CD4-positive, alpha-beta memory T cell (primary cell): ENCODE measurements at places on chromosomes 6 and 20. TPM values are rescaled to one million over a fixed set of nuclear protein-coding genes. Genes with fewer than 3 reads are reported as not detected.

The MYCT1 gene
- not detected for total RNA-seq

DNA sequence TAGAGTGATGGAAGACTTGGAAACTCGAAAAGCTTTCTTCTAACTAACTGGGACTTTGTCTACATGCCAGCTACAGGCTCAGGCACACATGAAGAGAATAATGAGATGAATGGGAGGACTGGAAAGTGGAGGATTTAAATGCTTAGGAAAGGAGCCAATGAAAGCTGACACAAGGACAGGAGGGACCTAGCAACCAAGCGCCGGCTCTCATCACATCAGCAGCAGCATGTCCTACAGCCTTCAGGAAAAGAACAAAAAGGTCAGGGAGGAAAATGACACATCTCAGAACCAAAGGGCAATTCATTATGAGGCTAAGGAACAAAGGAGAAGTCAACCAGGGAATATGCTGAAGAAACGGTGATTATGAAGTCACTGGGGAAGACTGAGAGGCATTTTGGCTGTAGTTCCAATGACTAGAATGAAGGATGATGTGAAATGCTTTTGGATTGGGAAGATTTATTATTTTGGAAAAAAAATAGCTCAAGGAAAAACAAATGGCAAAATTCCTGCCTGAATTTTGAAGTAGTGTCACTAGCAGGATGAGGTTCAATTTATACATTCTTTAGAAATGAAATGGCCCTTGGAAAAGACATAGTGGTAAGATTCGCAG, 5.7 kb downstream of the BACH2 start:
- H3K36me3 ChIP-seq, result no peaks in the 10 kb centered on the region
- H3K4me1 ChIP-seq, result peaks cover 53% of the 10 kb centered on the region
- no peak overlapping the region for H3K4me3 ChIP-seq

- H3K4me3 ChIP-seq, result no peak overlapping the region
- H3K27ac ChIP-seq, result no peak overlapping the region
- DNase-seq, result no peak
- no peaks in the 10 kb centered on the region for H3K4me1 ChIP-seq
These were observed 103.0 kb downstream of the BCKDHB start for GRCh38 chr6:80209430-80209829.

DNA sequence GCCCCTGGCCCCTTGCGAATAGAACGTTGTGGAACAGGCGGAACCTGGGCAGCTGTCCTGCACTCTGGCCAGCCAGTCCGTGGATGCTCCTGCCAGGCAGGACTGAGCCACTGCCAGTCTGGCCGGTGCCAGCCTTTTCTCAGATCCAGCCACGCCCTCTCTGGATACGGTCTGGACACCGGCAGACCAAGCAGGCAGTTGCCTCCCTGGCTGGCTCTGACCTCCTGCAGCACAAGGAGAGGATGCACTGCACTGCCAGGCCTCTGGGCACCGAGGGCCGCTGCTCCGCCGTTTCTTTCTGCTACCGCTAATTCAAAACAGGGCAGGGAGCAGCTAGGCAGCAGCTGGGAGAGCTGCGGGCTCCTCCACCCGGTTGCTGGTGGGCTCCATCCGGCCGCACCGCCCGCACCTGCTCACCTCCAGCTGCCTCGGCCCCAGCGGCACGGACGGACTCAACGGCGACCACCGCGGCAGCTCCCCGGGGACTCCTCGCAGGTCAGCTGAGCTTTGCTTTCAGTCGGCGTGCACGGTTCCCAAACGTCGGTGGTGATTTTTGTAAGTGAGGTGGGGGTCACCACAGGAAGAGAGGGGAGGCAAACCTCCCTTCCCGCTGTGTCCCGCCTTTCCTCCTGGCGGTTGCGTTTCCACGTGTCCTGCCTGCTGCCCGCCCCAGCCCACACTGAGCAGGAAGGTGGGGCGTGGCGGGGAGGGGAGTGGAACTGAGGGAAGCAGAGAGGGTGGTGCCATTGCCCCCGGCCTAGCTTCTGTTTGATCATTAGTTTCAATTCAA, 30.3 kb upstream of the AFDN start:
- peaks cover 10% of the 10 kb centered on the region for H3K27me3 ChIP-seq
- H3K27ac ChIP-seq, result no peak overlapping the region
- H3K4me3 ChIP-seq, result peak overlapping the region; percentile 14
- H3K36me3 ChIP-seq, result no peaks in the 10 kb centered on the region
- no peaks in the 10 kb centered on the region for H3K4me1 ChIP-seq

GRCh38 chr20:17493173-17493572, 38.0 kb downstream of the BFSP1 start:
- no peak overlapping the region for H3K27ac ChIP-seq
- H3K27me3 ChIP-seq, result no peaks in the 10 kb centered on the region
- DNase-seq, result no peak
- H3K4me3 ChIP-seq, result no peak overlapping the region
- no peaks in the 10 kb centered on the region for H3K4me1 ChIP-seq

- H3K4me1 ChIP-seq, result no peaks in the 10 kb centered on the region
- no peak for DNase-seq
- peaks cover 14% of the 10 kb centered on the region for H3K27me3 ChIP-seq
- no peaks in the 10 kb centered on the region for H3K36me3 ChIP-seq
- no peak overlapping the region for H3K27ac ChIP-seq
These were observed 14.7 kb upstream of the CDKN1A start for GRCh38 chr6:36663504-36664446.

- no peaks in the 10 kb centered on the region for H3K36me3 ChIP-seq
- DNase-seq, result peak; percentile 89
- H3K4me3 ChIP-seq, result peak overlapping the region; percentile 82
- H3K27me3 ChIP-seq, result no peaks in the 10 kb centered on the region
These were observed 58.9 kb downstream of the TRIM38 start for GRCh38 chr6:26021350-26022131.

GRCh38 chr6:57435475-57436160, 118.2 kb downstream of the PRIM2 start:
- no peak for DNase-seq
- no peaks in the 10 kb centered on the region for H3K27me3 ChIP-seq
- H3K27ac ChIP-seq, result no peak overlapping the region
- no peak overlapping the region for H3K4me3 ChIP-seq
- H3K36me3 ChIP-seq, result no peaks in the 10 kb centered on the region

DNA sequence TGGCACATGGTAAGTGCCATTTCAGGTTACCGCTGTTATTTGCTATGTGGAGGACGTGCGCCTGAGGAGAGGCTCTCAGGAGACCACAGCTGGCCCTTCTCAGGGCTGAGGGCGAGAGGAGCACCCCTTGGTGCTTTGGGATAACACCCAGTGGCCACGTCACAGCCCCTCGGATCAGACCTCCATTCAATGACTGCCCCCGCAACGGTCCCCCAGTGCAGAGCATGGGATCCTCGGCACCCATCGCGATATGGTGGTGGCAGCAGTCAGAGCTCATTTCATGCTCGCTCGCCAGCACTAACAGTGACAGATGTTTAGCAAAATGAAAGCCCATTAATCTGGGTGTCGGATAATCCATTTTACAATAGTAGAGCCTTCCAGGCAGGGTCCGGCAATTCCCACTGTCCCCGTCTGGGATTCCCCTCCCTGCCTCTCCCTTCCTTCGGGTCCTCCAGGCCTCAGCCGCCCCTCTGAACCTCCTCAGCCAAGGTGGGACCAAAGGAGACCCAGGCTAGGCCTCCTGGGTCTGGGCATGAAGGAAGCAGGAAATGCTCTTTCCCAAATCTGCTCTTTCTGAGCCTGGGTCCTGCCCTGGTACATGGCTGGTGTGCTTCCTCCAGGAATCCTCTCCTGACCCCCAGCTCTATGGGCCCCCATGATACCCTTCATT, 117.1 kb downstream of the GRM4 start:
- H3K4me3 ChIP-seq, result no peak overlapping the region
- no peak for DNase-seq
- H3K27me3 ChIP-seq, result no peaks in the 10 kb centered on the region
- no peaks in the 10 kb centered on the region for H3K36me3 ChIP-seq

DNA sequence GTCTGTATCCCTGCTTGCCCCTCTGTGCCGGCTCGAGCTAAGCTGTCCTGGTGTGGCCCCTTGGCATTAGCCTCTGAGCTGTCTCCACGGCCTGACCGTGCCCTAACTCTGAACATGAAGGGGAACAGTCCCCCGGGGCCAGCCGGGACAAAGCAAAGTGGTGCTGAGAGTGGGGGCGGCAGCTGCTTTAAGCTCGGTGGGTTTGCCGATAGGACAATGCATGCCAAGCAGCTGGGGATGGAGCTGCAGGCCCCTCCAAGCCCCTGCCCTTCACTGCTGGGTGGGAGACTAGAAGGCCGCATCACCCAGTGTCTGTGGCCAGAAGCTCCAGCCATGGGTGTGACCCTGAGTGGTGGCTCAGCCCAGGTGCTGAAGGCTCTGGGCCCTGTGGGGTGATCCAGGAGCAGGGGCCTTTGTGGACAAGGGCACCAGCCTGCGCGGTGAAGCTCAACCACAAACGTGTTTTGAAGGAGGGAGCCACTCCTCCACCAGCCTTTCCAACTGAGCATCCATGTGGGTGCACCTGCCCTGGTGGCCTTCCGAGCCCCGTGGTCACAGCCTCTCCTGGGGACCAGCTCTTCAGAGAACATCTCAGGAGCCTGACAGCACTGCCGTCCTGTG, 242.5 kb downstream of the ERMARD start:
- peaks cover 21% of the 10 kb centered on the region for H3K4me1 ChIP-seq
- H3K36me3 ChIP-seq, result no peaks in the 10 kb centered on the region
- no peaks in the 10 kb centered on the region for H3K27me3 ChIP-seq
- H3K27ac ChIP-seq, result no peak overlapping the region

DNA sequence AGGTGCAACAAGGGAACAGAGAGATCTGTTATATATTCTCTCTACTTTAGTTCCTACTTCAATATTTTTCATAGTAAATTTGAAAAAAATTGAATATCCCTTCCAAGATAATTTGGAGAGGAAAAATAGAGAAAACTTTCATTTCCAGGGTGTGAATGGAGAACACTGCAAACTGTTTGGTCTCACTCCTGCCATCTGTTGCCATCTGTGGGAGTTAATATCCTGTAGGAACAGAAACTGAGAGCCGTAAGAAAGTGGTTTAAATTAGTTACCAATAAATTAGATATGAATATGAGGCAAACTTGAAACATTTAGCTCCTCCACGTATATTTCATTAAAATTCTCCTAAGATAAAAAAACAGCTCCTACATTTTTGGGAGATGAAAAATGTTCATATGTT, 4.2 kb downstream of the ZNF337 start:
- no peaks in the 10 kb centered on the region for H3K36me3 ChIP-seq
- H3K4me3 ChIP-seq, result no peak overlapping the region
- no peak for DNase-seq
